ENCODE measurements at places on chromosomes 4 and X.

DNA sequence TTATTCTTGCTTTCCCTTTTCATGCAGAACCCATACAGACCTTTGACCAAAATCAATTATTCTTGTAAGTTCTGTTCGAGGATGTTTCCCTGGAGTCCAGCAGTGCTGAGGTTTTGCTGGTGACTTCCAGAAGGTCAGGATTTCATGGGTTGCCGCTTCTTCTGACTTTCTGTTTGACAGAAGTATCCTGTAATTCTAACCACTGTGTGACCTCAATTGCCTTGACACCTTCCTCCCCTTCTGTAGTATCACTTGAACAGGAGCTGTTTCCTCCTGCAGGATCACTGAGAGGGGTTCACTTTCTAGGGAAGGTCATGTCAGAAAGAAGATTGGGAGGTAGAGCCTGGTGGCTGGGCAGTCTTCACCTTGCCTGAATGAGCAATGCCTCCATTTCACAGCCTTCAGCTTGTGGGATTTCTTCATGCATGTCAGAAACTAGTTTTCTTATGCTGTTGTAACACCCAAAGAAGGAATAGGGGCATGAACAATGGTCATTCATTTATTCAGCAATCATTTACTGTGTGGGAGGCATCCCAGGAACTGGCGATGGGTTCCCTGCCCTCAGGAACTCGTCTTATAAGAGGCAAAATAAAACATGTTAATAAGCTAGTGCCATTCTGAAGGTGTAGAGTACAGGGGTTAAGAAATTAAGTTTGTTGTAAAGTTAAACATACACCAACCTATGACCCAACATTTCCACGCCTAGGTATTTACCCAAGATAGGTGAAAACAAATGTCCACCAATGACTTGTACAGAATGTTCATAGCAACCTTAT lies 205.9 kb downstream of the SOWAHB start:
- DNase-seq = no peak

DNA sequence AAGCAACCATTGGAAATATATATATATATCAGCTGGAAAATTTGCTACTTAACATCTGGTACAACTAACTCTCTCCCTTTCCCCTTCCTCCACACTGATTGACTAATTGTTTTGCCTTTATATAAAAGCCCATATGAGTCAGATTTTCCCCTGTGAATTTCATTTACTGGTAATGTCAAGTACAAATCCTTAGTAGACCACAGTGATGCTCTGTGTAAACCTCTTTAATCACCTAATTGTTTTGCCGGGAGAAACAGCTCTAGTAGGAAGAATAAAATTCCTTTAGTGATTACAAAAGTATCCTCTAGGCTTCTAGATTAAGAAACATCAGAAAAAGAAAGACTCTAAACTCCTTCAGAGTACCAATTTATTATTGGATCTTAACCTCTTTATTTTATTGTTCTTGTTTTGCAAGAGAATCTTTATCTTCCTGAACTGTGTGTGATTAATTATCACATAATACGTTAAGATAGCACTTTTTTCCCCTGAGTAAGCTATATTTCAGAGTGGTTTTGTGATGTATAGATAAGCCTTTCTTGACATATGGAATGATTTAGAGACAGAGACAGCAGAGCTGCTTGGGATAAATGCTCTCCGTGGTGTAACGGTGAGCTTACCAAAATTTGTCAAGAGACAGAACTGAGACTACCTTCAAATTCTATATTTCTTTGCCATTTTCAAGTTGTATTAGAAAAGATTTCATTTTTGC lies 1606.4 kb upstream of the TENM3 start:
- no peak for DNase-seq

- DNase-seq = no peak
These were observed 56.5 kb downstream of the TMEM164 start for GRCh38 chrX:110059410-110059809.

GRCh38 chrX:44997282-44997812 lies 124.4 kb downstream of the KDM6A start:
- no peak for DNase-seq

GRCh38 chr4:76459291-76459723 lies 24.3 kb downstream of the SHROOM3 start:
- no peak for DNase-seq
